Activated naive CD8-positive, alpha-beta T cell treated with anti-CD3 and anti-CD28 coated beads, Interleukin-2, amount 10 ng/mL, durations not matched to agents 7 days and 5 days (primary cell): ENCODE measurements at places on chromosomes 7 and 10. TPM values are rescaled to one million over a fixed set of nuclear protein-coding genes. Genes with fewer than 3 reads are reported as not detected.

- H3K27ac ChIP-seq: no peak overlapping the region
- no peak for DNase-seq
- H3K27me3 ChIP-seq: peaks cover under 1% of the 10 kb centered on the region
- H3K36me3 ChIP-seq: no peaks in the 10 kb centered on the region
Observed at GRCh38 chr10:52100011-52100547, 214.0 kb upstream of the DKK1 start.

UTF1 gene
- not detected for total RNA-seq

GRCh38 chr7:84055904-84056605, 138.5 kb downstream of the SEMA3A start:
- no peak for DNase-seq
- H3K27me3 ChIP-seq: no peaks in the 10 kb centered on the region
- H3K36me3 ChIP-seq: no peaks in the 10 kb centered on the region

DNA sequence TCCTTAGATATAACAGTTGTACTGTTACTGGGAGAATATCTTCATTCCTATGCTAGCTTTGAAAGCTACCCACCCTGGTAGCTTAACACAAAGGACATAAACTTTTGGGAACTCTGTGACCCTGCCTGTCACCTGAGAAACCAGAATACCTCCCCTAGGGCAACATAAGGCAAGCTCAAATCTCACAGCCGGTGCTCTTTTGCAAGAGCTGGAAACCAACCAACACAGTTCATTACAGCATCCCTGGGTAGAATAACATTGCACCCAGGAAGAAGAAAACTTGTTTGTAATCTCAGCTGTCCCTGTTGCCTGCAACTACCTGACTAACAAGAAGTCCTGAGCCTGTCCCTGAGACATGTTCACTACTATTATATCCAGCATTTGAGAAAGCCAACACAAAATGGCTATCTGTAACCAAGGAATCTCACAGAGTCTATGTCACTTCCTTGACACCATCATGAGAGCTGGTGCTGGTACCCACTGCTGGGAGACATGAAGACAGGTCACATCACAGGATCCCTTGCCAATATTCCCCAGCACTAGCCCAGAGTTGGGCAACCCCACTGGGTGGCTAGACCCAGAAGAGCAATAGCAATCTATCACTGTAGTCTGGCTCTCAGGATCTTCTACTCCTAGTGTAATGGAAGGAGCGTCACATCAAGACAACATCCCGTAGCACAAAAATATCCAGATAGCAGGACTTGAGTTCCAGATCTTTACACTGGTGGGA, 31.3 kb downstream of the AKR1C3 start:
- DNase-seq: no peak
- H3K27ac ChIP-seq: no peak overlapping the region
- peaks cover 15% of the 10 kb centered on the region for H3K27me3 ChIP-seq
- H3K4me3 ChIP-seq: no peak overlapping the region

GRCh38 chr10:30752481-30752881, 122.9 kb upstream of the LYZL2 start:
- no peaks in the 10 kb centered on the region for H3K36me3 ChIP-seq
- peaks cover 26% of the 10 kb centered on the region for H3K4me1 ChIP-seq
- H3K4me3 ChIP-seq: no peak overlapping the region
- no peak overlapping the region for H3K27ac ChIP-seq
- no peaks in the 10 kb centered on the region for H3K27me3 ChIP-seq

- DNase-seq: no peak
- peaks cover 13% of the 10 kb centered on the region for H3K36me3 ChIP-seq
- H3K27ac ChIP-seq: peak overlapping the region; percentile 78
- H3K4me3 ChIP-seq: peak overlapping the region; percentile 29
- H3K4me1 ChIP-seq: peaks cover 18% of the 10 kb centered on the region
Observed at GRCh38 chr10:16777473-16778370, 39.5 kb downstream of the RSU1 start.

DNA sequence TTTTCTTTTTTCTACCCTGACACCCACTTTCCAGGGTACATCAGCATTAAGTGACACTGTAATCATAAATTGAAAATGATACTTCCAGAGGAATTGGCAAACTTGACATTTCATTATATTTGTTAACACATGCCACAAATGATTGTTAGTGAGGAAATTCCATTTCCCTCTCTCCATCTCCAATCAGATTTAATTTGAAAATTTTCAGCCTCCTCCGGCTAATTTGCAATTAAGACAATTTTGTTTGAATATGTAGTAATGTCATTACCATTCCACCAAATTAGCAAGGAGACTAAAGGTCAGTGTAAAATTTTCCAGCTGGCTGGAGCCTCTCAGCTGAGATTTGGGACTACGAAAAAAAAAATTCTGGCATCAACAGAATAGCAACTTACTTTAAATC, 242.7 kb downstream of the FOXP2 start:
- H3K4me1 ChIP-seq: no peaks in the 10 kb centered on the region
- H3K27ac ChIP-seq: no peak overlapping the region
- H3K4me3 ChIP-seq: no peak overlapping the region
- DNase-seq: no peak

DNA sequence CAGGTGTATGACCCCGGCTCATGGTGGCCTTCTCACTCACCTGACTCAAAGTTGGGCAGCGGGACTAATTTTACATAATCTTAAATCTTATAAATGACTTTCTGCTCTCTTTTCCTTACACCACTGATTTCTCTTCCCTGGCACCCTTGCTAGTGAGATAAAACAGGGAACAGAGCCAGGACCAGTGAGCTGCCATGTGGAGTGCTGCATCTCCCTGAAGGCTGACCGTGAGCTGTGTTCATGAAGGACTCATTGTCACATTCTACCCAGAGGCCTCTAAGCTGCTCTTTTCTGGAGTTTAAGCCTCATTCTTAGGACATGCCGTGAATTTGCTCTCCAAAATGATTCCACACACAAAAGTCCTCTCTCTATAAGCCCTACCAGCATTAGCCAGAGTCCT, 762.3 kb downstream of the AUTS2 start:
- DNase-seq: no peak
- no peak overlapping the region for H3K27ac ChIP-seq
- H3K4me3 ChIP-seq: no peak overlapping the region
- no peaks in the 10 kb centered on the region for H3K36me3 ChIP-seq
- peaks cover 6% of the 10 kb centered on the region for H3K27me3 ChIP-seq
- peaks cover 13% of the 10 kb centered on the region for H3K4me1 ChIP-seq

PRF1 gene
- 170 TPM for total RNA-seq

GRCh38 chr7:55980266-55980665, 15.9 kb downstream of the NIPSNAP2 start:
- H3K36me3 ChIP-seq: peaks cover 16% of the 10 kb centered on the region
- H3K27ac ChIP-seq: no peak overlapping the region
- no peaks in the 10 kb centered on the region for H3K27me3 ChIP-seq
- no peak for DNase-seq
- H3K4me1 ChIP-seq: peaks cover 2% of the 10 kb centered on the region

GRCh38 chr10:70845256-70845655, 29.5 kb downstream of the SGPL1 start:
- no peak for DNase-seq
- no peak overlapping the region for H3K4me3 ChIP-seq
- peaks cover 26% of the 10 kb centered on the region for H3K36me3 ChIP-seq
- H3K4me1 ChIP-seq: peaks cover 23% of the 10 kb centered on the region
- H3K27me3 ChIP-seq: no peaks in the 10 kb centered on the region

SPDYE9 gene
- not detected for total RNA-seq

GRCh38 chr10:338171-339037, 203.1 kb downstream of the ZMYND11 start:
- H3K4me3 ChIP-seq: no peak overlapping the region
- peaks cover 6% of the 10 kb centered on the region for H3K4me1 ChIP-seq
- no peak overlapping the region for H3K27ac ChIP-seq
- no peak for DNase-seq

DNA sequence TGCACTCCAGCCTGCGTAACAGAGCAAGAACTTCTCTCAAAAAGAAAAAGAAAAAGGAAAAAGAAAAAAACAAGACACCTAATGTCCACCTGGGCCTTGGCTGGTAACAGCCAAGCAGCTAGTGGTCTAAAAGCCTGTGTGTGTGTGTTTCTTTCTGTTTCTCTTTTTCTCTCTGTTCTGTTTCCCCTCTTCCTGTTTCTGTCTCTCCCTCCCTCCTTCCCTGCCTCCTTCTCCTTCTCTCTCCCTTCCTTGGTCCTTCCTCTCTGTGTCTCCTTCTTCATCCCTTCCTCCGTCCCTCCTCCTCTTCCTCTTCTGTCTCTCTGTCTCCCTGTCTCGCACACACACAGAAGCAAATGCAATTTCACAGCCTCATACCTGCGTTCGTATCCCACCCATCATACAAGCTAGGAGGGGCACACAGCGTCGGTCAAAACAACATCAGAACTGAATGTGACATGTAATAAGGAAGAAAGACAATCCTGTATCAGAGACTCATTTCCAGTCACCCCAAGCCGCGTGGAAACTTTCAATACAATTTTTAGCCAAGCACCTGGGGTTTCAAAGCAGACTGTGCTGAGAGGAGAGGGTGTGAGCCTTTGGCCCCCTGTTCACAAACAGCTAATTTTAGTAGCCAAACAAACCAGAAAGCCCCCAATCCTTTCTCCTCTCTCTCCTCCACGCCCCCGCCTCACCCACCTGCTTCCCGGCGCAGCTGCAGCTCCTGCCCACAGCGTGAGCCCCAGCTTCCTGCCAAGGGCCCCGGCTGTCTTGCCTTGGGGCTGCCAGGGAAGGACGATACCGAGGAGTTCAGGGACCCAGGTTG, 50.2 kb upstream of the GNA12 start:
- peak overlapping the region; percentile 84 for H3K4me3 ChIP-seq
- no peaks in the 10 kb centered on the region for H3K36me3 ChIP-seq
- peaks cover 13% of the 10 kb centered on the region for H3K4me1 ChIP-seq
- H3K27ac ChIP-seq: peak overlapping the region; percentile 92
- peak; percentile 70 for DNase-seq

GRCh38 chr10:844552-844951, 87.0 kb downstream of the LARP4B start:
- DNase-seq: no peak
- H3K27ac ChIP-seq: no peak overlapping the region
- peaks cover 23% of the 10 kb centered on the region for H3K4me1 ChIP-seq
- H3K36me3 ChIP-seq: peaks cover 35% of the 10 kb centered on the region

HMX2 gene
- not detected for total RNA-seq

DNA sequence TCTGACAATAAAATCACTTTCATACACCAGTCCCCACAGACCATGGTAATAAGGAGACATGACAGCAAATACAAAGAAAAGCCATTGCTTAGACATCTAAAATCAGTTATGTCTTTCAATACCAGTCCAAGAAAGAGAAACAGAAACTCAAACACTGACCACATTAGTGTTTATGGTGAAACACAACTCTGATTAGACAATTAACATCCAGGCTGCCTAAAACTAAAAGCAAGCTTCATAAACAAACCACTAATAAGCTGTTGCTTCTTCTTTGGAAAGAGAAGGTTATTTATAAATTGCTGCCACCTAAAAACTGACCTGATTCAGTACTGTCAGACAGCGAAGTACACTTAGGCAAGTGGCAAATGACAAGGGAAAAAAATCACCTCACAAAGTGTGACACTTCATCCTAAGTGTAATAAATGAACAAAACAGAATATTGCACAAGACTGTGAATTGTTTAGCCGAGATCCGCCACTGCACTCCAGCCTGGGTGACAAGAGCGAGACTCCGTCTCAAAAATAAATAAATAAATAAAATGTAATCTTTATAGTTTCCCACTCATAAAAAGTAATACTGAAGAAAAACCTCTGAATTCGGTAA, 277.4 kb downstream of the PARD3 start:
- no peaks in the 10 kb centered on the region for H3K27me3 ChIP-seq
- H3K36me3 ChIP-seq: no peaks in the 10 kb centered on the region
- no peak overlapping the region for H3K4me3 ChIP-seq

- no peaks in the 10 kb centered on the region for H3K4me1 ChIP-seq
Observed at GRCh38 chr7:145665499-145666258, 450.9 kb upstream of the CNTNAP2 start.

GRCh38 chr7:19530261-19530660, 178.6 kb downstream of the POLR1F start:
- H3K4me1 ChIP-seq: no peaks in the 10 kb centered on the region
- no peak overlapping the region for H3K27ac ChIP-seq
- H3K27me3 ChIP-seq: no peaks in the 10 kb centered on the region
- DNase-seq: no peak
- H3K4me3 ChIP-seq: no peak overlapping the region
- no peaks in the 10 kb centered on the region for H3K36me3 ChIP-seq

HELLS gene
- total RNA-seq: 114 TPM

DNA sequence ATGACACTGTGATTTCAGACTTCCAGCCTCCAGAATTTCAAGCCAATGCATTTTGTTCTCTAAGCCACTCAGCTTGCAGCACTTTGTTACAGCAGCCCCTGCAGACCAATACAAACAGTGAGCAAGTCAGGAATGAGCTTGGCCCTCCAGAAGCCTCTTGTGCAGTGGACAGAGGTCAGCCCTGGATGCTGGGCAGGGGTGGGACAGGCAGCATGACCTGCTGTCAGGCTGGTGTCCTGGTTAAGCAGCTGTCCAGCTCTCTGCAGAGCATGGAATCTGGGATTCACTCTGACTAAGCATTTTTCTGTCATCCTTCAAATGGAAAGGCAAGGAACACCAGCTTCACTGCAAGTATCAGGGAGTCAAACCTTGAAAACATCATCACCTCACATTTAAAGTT, 85.5 kb upstream of the GDF10 start:
- no peak overlapping the region for H3K4me3 ChIP-seq
- H3K4me1 ChIP-seq: peaks cover 6% of the 10 kb centered on the region
- H3K27ac ChIP-seq: no peak overlapping the region
- DNase-seq: no peak

DNA sequence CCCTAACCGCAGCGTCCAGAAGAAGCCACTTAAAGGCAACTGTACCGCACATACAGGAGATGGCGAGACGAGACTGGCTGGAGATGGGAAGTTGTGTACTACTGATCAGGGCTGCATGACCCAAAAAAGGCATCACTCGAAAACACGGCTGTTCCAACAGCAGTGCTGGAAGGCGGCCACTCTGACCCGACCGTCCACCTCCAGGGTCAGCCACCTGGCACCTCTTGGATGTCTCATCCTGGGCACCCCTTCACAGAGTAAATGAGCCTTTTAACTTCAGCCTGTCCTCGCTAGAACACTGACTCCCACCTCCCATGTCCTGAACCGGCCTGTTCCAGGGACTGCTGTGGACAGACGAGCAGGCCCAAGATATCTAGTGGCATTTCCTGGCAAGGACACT, 180.7 kb downstream of the DIP2C start:
- H3K4me3 ChIP-seq: no peak overlapping the region
- DNase-seq: no peak
- H3K27ac ChIP-seq: no peak overlapping the region
- H3K27me3 ChIP-seq: peaks cover 6% of the 10 kb centered on the region
- H3K4me1 ChIP-seq: peaks cover 10% of the 10 kb centered on the region

SNX10 gene
- total RNA-seq: 31.0 TPM

NEURL1 gene
- 2.0 TPM for total RNA-seq
